ENCODE measurements at places on chromosomes 11 and 22.

- DNase-seq = no peak
Measured at GRCh38 chr11:96200243-96200642, 142.8 kb downstream of the MAML2 start.

GRCh38 chr11:106070606-106071005 is 6.5 kb downstream of the KBTBD3 start:
- DNase-seq = no peak

DNA sequence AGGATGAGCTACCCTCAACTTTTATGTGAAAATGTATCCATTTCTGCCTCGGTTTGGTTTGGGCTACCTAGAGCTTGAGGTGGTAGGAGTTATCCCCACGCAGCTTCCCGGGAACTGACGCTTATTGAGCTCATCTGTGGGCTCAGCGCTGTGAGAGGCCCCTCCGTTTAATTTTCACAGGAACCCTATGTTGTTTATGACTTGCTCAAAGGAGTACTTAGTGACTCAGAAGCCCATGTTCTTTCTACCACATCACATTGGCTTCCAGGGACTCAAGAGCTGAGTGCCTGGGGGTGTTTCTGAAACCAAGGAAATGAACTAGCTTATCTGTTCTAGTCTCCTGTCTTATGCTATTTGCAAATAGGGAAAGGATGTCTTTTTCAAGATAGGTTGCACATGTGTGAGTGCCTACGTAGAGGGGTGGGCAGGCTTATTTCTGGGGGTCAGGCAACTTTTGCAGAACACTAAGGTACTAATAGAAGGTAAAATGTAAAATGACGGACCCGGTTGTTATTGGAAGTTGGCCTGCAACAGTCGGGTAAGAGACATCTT is 40.5 kb downstream of the MICAL2 start:
- DNase-seq = peak; percentile 79

- DNase-seq = no peak
Measured at GRCh38 chr11:5046754-5047330, 516 bp downstream of the OR52J3 start.

DNA sequence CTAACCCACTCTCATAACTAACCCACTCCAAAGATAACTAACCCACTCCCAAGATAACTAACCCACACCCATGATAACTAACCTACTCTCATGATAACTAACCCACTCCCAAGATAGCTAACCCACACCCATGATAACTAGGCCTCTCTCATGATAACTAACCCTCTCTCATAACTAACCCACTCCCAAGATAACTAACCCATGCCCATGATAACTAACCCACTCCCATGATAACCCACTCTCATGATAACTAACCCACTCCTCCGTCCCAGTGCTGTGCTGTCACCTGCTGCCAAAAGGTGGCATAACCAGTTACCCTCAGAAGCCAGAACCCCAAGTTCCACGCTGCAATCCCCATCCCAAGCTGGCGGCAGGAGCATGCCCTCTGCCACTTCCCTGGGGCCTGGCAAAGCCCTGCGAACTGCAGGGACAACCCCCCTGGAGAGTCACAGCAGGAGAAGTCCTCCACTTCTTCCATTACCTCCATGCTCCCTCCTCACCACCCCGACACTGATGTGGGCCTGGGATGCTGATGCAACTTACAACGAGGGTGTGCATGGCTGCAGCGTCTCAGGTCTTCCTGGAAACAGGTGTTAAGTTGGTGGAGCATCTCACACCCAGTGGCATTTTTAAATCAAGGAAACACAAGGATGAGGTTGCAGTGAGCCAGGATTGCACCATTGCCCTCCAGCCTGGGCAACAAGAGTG is 30.8 kb upstream of the CELSR1 start:
- no peak for DNase-seq

GRCh38 chr11:109425554-109425953 is 3.6 kb downstream of the C11orf87 start:
- no peak for DNase-seq

DNA sequence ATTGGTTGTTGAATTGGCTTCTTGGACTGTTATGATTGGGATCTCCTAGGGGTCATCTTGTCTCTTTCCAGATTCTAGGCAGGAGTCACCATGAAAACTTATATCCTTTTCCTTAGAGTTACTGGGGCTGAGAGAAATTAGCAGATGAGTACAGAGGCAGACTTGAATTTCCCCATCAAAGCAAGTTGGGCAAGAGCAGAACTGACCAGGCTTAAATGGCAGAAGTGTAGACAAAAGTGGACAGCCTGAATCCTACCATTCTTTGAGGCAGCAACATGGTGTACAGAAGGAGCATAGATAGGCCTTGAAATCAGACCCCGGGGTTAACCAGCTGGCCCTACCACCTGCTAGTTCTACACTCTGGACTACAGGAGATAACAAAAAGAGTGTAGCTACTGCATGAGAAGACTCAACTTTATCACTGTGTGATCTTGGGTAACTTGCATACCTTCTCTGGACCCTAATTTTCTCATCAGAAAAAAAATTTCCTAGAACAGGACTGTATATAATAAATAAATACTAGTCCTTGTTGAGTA is 427.4 kb upstream of the CADM1 start:
- DNase-seq = no peak

DNA sequence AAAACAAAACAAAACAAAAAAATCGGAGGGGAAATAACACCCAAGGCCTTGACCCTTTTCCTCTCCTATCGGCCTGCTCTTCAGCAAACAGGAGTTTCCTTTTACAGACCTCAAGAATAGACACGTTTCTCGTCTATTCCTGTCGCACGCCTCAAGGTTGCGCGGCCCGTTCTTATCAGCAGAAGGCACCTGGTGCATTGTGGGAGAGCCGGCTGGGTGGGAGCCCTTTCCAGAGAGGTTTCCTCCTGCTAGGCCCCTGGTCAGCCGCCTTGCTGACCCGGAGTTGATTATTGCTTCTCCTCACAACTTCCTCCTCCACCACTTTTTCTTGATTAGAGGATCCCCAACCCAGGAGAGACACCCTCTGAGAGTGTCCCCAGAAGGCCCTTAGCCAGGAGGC is 497.3 kb downstream of the MIAT start:
- no peak for DNase-seq

DNA sequence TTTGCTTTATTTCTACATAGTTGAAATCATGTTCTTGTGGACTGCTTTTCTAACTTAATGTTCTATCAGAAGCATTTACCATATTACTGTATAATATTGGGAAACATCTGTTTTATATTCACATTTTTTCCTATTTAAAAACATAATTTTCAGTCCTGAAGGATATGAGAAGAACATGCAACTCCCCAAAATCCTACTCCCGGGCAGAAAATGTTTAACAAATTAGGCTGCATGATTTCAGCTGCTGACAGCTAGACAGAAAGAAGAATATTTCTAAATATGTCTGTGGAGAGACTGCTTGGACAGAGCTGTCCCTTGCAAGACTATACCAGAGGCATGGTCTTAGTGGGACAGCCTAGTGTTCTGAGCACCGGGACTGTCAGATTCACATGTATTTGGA is 15.7 kb upstream of the AMPD3 start:
- DNase-seq = no peak

GRCh38 chr22:18154821-18155390 is 4.9 kb downstream of the USP18 start:
- DNase-seq = no peak

GRCh38 chr11:110564676-110565356 is 135.1 kb downstream of the FDX1 start:
- no peak for DNase-seq

DNA sequence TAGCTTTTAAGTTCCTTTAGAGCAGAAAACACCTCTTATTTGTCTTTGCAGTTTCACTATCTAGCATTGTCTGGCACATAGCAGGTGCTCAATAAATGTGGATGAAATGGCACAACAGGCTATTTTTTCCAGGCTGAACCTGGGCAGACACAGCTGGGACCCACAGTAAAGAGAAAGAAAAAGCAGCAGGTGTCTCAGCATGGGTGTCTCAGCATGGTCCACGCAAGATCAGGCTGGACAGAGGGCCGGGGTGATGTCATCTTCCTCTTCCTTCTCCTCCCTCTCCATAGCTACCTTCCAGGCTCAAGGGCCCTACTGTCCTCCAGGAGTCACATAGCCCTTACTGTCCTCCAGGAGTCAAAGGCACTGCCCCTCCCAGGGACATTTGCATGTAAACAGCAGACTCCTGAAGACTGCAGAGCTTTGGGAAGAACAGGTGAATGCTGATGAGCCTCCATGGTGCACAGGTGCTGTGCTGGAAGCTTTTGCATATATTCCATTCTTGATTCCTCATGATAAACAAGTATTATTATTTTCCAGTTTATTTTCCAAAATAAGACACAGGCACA is 65.2 kb downstream of the DSCAML1 start:
- no peak for DNase-seq

DNA sequence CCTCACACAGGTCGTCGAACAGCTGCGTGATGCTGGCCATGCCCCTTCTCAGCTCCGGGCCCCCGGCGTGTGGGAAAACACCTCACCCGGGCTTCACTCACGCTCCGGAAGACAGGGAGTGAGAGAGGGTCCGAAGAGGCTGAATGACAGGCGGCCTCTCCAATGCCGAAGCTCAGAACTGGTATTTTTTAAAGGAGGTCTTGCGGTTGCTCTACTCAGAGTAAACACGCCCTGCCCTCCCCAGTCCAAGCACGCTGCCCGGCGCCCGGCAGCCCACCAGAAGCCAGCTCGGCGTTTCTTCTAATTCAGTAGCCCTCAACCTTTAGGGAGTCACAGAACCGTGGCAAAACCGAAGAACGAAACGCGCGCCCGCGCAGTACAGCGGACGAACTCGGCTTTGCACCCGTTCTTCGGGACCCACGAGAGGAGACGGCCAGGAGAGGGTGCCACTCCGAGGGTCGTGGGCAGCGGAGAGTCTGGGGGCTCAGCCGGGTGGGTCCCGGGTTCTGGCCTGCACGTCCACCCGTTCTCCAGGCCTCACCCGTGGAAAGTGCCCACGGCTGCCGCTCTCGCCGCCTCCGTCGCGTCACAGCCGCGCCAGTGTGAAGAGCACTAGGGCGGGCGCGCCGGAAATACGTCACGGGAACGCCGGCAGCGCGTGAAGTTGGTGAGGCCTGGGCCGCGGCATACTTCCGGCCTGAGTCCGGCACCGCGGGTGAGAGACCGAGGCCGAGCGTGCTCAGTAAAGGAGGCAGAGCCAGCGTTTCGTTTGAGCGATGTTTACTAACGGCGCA is at the start of gene TUBGCP6:
Gene TUBGCP6, minus strand, starts transcription at position 604 of the 794 bp plus-strand sequence. Its CDS starts 564 bp downstream, at position 40.
- DNase-seq = peak; percentile 96
